ENCODE measurements at places on chromosomes 2 and 18.

DNA sequence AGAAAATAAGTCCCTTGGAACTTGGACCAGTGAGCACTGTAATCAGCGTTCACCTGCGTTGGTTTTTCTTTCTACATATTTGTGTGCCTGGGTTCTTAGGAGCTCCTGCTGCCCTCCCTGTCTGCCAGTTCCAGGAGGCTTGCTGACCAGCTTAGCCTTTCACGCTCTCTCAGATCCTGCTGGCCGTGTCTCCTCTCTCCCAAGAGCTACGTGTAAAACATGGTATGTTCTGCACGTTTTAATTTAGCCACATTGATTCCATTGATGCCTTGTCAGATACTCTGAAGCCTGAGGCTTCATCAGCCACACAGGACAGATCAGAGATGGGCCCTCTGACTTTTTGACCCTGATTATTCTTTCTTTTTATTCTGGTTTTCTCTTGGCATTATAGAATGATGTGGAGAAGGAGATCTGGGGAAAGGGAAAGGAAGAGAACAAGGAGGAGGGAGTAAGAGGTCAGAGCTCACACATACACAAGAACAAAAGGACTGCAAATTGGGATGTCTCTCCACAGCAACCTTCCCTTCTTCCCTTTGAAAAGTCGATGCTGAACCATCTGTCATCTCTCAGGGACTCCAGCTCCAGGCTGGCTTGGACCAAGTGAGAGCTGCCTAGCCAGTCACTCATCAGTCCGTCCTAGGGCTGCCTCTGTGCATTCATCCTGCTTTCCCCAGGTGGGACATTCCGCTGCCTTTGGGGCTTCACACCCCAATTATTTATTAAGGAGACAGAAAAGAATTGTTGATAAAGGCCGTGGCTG is 152.8 kb downstream of the PIK3C3 start:
- DNase-seq = no peak

- DNase-seq = no peak
Observed at GRCh38 chr2:20757405-20758090, 65.4 kb downstream of the LDAH start.

DNA sequence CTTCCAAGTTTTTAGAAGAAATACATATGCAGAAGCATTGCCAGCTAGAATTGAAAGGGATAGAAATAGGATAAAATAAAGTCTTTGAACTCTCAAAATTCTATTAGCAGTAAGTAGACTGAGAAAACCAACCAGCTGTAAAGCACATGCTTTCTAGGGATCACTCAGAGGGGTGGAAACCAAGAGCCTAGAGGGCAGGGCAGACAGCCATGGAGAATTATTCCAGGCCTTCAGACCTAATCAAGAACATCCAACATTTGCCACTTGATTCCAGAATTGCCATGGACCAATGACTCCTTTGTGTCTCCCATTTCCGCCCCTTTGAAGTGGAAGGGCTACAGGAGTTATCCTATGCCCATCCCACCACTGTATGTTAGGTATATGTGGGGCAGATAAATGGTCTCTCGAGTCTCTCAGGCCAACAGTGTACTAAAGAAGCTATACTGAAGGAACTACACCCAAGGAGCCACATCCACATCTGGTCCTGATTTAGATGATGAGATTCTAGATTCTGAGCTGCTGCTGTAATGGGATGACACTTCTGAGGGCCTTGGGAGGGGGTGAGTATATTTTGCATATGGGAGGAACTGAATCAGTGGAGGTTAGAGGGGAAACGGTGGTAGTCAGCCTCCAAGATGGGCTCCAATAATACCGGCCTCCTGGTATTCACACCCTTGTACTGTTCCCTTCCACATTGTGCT is 4.0 kb downstream of the FARSB start:
- DNase-seq = no peak

- DNase-seq = no peak
Observed at GRCh38 chr2:29213888-29214291, 98.7 kb downstream of the CLIP4 start.

DNA sequence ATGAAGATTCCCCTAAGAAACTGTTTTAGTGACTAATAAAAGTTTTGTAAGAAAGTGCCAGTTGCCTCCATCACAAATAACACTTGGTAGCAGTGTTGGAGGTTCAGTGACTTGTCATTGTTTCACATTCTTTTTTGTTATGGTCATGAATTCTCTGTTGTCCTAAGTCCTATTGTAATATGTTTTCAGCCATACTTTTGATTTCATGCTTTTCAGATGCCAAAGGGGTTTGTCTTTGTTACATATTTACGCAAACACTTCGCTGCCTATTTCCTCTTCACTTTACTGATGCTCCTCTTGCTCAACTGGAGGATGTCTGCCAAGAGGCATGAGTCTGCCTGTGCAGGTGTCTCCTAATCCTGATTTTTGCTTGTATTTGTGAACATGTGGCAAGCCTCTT is 66.6 kb downstream of the PHLPP1 start:
- DNase-seq = no peak

DNA sequence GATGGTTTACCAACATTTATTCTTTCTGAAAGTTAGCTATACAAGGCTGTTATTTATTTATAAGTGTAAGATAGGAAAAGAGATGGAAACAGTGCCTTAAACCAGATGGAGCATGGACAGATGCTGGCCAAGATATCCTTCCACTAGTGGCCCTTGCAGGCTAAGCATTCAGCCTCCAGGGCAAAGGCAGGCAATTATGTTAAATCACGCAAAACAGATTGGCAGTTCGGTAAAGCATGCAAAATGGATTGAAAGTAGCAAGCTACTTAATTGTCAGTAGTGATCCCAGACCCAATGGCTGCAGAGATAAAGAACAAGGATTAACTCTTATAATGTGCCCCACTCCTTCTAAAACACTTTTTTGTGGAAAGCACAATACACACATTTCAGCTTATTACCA is 105.4 kb upstream of the MAP4K3 start:
- DNase-seq = no peak
